Right atrium auricular region (tissue), 2 donors: ENCODE measurements at places on chromosomes 3 and 15. TPM values are rescaled to one million over a fixed set of nuclear protein-coding genes. Genes with fewer than 3 reads are reported as not detected.

- no peak for DNase-seq
Observed at GRCh38 chr15:84781495-84781894, 33.1 kb downstream of the ZNF592 start.

DNA sequence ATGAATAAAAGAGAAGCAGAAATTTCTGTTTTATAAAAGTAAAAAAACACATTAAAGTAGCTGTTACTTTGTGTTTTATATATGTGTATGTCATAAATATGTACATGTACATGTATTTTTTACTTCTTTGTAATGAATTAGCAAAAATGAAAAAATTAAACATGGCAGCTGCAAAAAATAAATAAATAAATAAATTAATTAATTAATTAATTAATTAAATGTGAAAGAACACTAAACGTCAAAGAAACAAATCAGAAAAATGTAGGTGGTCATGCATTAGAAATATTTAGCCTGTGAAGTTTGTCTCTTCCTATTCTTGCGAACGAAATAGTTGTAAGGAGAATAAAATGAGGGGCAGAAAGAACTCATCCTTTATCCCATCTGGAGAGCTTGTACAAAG lies 357.0 kb downstream of the ZIC4 start:
- DNase-seq = no peak

DNA sequence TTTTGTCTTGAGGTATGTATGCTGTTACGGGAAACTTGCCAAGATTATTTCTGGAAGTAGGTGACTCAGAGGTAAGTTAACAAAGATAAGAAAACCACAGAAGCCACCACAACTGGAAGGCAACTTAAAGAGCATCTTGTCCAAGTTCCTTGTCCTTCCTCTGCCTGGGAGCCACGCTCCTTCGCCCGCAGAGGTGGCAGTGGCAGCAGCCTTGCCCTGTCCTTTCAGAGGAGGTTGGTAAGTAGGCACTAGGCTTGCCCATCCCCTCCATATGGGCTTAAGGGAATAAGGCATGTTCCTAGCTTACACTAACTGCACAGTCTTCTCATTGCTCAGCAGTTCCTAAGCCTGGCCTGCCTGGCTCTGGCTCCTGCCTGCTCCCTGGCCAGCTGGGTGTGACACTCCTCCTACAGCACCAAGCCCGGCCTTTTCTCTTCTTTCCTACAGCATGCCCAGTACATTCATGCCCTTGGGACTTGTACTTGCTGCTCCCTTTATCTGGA lies 48.0 kb upstream of the RAB6B start:
- no peak for DNase-seq

DNA sequence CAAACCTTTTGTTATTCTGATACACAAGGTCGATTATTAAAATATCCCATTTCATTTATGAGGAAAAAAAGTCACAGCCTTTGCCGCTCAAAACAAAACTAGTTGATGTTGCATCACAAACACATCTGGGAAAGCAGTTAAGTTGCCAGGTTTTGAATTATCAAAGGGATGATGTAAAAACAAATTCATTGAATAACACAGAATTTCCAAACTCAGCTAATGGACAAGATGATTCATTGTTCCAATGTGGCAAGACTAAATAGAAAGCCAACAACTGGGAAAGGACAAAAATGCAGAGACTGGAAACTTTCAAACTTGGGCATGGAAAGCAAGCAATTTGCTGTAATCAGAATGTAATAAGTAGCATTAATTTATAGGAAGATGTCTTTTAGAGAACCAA lies 610.0 kb upstream of the ZNF385D start:
- no peak for DNase-seq

SPATA12 gene
- total RNA-seq = not detected

SI gene
- not detected for total RNA-seq

CHST13 gene
- total RNA-seq = not detected
